G401 (cell line): ENCODE measurements at places on chromosomes 13 and 19. TPM values are rescaled to one million over a fixed set of nuclear protein-coding genes. Genes with fewer than 3 reads are reported as not detected.

DNA sequence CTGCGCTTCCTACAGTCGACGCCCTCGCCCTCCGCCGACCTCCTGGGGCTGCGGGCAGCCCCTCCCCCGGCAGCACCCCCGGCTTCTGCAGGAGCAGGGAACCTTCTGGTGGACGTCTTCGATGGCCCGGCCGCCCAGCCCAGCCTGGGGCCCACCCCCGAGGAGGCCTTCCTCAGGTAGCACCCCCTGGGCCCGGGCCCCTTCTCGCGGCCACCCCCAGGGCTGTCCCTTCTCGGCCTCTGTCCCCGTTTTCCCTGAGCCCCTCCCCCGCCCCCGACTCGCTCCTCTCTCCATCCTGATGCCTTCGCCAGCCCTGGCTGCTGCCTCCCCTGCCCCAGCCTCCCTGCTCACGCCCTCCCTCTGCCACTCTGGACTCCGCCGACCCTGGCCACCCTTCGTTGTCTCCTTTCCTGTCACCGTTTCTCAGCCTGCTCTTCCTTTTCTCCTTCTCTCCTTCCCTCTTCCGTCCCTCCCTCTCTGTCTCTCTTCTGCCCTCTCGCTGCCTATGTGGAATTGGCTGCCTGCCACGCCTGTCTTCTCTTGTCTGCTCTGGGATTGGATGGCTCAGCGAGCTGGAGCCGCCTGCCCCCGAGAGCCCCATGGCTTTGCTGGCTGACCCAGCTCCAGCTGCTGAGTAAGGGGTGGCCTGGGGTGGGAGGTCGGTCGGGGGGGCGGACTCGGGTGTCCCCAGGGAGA, 11.0 kb downstream of the FUZ start:
- DNase-seq, result peak; percentile 98

- peak; percentile 79 for DNase-seq
These were observed 73.9 kb upstream of the GPR183 start for GRCh38 chr13:99380921-99381645.

DNA sequence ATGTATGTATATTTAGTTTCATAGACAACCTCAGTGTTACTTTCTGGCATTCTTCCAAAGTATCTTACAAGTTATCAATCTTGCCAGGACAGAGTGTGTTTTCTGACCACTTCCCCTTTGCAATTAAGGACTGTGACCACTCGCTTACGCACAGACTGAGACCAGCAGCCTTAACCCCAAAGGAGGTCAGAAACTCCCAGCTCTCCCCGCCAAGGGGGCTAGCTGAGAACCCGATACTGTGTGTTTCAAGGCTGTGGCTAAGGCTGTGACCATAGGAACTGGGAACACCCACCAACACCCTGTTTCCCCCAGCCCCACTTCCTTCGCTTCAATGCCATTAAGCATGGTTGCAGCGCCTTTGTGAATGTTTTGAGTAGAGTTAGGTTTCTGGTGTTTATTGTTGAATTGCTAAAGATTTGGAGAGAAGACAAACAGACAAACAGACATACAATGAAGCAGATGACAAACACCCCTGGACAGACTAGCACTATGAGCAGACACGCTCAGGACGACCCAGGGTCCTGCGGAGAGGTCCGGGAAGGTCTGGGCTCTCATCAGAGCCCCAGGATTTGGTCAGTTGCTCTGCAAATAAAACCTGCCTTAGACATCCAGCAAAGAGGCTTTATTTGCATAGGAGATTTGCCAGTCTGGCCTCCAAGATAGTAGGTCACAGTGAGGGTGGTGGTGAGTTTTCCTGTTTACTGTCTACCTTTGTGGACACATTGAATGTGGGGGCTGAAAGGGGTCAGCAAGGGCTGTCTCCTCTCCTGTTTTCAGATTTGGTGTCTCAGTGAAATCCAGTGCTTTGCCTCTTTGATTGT, 25.0 kb upstream of the TNFSF11 start:
- DNase-seq, result no peak

- no peak for DNase-seq
These were observed 150.3 kb upstream of the TSHZ3 start for GRCh38 chr19:31499281-31500196.

- DNase-seq, result peak; percentile 74
These were observed at the start of gene TRAPPC5 for GRCh38 chr19:7680606-7681339. TSS of gene TRAPPC5 (plus strand) at chr19:7680833. CDS start at chr19:7682254, 1,421 bp downstream.

- no peak for DNase-seq
These were observed 186.7 kb downstream of the RFC3 start for GRCh38 chr13:34004676-34005075.

Gene WDR87
- not detected in 2 replicates for total RNA-seq

Gene STRN4
- total RNA-seq, result 118 and 134 TPM in 2 replicates

Gene APOE
- total RNA-seq, result 2,018 and 2,607 TPM in 2 replicates

Gene PROZ
- not detected in 2 replicates for total RNA-seq

Gene NDUFA11
- total RNA-seq, result 430 and 662 TPM in 2 replicates

Gene ANKRD24
- total RNA-seq, result 3.8 and 4.4 TPM in 2 replicates
